ENCODE measurements at places on chromosomes 6 and 20.

- DNase-seq, result no peak
These were observed 77.3 kb downstream of the DNAAF9 start for GRCh38 chr20:3330046-3330741.

- no peak for DNase-seq
These were observed 42.9 kb downstream of the RIOK1 start for GRCh38 chr6:7432391-7433120.

DNA sequence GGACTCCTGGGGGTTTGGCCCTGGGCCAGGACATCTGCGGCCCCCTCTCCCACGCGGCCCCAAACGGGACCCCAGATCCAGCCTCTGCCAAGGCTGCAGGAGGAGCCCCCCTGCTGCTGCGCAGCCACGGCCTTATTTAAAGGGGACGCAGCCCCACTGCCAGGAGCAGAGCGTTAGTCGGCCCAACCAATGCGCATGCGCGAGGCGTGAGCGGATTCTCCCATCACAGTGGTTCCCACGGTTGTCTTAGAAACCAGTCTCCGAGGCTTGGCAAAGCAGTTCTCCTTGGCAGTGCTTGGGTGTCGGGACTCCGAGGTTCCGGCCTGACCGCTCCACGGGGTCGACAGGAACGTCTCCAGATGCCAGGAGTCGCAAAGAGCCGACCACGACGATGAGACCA lies 288.3 kb upstream of the ZNF337 start:
- DNase-seq, result no peak

- no peak for DNase-seq
These were observed 2.5 kb downstream of the NTSR1 start for GRCh38 chr20:62710886-62711702.

DNA sequence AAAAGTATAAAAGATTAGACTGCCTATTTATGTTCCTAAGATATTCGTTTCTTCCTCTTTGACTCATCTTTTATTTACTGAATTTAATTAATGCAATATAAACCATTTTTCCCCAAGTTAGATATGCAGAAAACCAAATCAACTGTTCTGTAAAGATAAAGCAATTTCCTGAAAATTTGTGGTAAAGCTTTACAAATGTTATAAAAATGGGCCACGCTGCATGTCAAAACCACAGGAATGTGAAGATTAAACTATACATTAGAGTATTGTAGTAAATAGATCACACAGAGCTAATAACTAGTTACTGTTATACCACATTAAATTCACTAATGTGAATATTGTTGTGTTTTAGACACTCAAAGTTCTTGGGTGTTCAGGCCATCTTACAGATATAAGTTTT lies 83.4 kb downstream of the OPN5 start:
- no peak for DNase-seq

DNA sequence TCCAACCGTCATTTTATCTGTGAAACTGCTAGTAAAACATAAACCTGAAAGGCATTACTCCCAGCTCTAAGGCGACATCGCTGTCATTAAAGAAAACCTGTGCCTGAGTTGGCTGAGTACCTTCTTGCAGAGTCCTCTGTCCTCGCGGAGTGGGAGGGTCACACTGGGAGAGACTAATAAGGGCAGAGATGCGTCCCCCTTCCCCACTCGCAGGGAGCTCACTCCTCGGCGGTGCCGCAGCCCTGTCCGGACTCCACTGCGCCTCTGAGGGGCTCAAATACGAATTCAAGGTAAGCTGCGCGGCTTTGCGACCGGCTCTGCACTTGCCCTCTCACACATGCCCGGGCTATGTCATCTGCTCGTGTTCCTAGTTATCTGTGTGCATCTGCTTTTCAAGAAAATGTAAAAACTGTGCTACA lies at the start of gene COL19A1:
TSS of gene COL19A1 (plus strand) at position 206 of the 419 bp plus-strand sequence. CDS start 13,012 bp downstream, outside the sequence.
- DNase-seq, result no peak

- no peak for DNase-seq
These were observed 41.0 kb upstream of the MPC1 start for GRCh38 chr6:166423781-166424180.

All from myocyte (in vitro differentiated cells).